ENCODE measurements at places on chromosomes 4 and X.

DNA sequence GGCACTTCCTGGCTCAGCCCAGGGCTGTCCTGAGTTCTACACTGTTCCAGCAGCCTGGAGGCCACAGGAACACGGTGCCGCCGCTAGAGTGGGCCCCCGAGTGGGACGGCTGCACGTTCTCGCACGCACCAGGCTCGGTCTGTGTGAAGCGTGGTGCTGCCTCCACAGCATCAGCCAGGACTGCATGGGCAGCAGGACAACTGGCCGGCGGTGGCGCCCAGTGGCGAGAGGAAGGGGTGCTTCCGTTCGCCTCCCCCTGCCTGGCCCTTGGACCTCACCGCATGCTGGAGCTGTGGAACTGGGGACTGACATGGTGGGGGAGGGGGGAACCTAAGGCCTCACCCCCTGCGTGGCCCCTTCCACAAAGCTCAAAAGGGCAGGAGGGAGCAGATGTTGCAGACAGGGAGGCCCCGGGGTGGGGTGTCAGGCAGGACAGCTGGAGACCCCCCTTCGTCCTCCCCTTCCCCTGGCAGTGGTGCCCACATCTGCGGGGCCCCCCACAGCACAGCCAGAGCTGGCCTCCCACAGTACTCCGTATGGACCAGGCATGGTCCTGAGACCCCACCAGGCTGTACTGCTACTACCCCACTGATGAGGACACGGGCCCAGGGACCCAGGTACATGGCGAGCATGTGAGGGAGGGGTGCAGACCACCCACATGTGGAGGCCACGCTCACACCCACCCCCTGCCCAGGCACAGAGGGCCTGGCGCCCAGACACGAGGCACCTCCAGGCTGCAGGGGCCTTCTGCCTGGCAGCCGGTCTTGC lies 58.5 kb downstream of the ACOX3 start:
- no peak for DNase-seq

GRCh38 chr4:1411436-1412375 lies 5.5 kb upstream of the NKX1-1 start:
- no peak for DNase-seq

DNA sequence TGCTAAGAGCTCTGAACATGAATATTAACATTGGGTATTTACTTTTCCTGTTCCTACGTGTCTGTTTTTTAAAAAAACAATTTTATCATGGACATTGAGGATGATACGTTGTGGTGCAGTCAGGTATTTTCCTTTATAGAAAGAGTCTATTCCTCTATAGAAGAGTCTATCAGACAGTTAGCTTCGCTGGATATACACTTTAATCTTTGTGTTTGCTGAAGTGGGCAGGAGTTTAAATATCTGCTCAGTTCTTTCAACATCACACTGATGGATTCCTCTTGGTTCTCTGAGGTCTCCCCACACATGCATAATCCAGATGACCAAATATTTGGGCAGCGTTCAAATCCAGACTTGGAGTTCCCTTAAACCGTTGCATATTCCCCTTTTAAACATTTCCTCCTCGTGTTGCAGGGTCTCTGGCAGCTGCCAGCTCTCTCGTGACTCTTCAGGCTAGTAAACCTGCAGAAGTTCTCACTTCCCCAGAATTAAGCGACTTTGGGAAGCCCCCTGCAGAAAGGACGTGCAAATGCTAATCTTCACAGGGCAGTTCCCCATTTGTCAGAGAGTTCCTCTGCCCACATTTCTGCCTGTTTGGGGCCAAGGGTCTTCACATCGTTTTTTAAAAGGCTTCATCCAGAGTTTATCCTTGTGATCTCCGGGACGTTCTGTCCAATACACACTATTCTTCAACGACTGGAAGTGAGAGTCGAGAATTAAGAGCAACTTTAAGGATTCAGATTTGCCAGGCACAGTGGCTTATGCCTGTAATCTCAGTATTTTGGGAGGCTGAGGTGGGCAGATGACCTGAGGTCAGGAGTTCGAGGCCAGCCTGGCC lies 20.5 kb upstream of the DHRSX start:
- DNase-seq, result peak; percentile 71

DNA sequence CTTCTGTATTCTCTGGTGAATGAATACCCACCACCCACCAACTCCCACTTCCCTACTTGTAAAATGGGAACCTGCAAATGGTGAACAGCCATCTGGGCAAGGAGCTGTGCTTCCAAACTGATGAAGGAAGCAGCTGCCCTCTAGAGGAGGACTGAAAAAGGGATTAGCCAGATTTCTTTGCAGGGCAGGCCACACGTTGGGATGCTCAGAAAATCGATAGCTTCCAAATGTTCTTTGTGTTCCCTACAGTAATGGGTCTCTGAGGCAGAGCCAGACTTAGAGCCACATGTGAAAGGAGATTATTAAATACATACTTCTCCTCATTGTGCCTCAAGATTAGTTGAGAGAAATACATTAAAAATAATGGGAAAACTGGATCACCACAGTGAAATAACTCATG lies 39.3 kb upstream of the LPAR4 start:
- DNase-seq, result peak; percentile 5

GRCh38 chr4:147802346-147802745 lies 70.5 kb downstream of the ARHGAP10 start:
- no peak for DNase-seq

DNA sequence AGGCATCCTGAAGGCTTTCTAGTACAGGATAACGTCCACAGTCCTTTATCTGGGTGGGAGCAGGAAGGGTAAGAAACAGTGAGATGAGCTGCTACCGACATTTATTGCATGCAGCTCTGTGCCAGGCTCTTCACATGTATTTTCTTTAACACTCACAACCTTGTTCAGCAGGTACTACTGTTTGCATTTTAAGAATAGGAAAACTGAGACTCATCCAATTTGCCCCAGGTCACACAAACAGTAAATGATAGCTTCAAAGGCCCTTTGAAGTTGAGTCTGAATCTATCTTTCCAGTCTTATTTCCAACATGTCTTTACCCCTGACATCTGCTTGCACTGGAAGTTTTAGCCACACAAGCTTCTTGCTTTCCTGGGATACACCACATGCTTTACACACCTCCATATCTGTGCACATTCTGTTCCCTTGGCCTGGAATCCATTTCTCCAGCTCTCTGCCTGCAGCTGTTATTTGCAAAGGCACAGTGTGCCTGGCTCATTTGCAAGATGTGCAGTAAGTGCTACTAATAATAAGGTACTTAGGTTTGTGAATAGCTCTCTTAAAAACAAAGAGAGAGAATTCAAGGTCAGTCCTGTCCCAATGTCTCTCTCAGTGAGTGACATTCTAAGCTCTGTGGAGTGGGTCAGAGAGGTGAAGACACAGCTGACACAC lies 61.2 kb downstream of the METTL14 start:
- DNase-seq, result no peak

GRCh38 chr4:118154649-118155048 lies 120.4 kb downstream of the NDST3 start:
- DNase-seq, result no peak

- DNase-seq, result no peak
Observed at GRCh38 chrX:2710041-2710840, 19.1 kb downstream of the CD99 start.

DNA sequence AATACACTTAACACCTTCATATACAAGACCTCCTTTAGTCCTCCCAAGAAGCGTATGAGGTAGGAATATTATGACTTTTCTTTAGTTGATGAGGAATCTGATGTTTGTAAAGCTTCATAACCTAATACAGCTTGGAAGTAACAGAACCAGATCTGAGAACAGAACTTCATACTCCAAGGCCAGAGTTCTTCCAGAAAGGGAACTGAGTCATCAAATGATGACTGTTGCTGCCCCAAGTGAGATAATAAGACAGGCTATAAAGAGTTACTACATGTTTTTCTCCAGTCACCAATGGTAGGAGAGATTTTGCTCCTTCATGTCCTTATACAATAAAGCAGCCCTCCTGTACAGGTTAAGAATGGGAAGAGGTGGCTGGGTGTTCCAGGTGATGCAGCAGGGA lies 74.3 kb upstream of the ANXA3 start:
- no peak for DNase-seq

DNA sequence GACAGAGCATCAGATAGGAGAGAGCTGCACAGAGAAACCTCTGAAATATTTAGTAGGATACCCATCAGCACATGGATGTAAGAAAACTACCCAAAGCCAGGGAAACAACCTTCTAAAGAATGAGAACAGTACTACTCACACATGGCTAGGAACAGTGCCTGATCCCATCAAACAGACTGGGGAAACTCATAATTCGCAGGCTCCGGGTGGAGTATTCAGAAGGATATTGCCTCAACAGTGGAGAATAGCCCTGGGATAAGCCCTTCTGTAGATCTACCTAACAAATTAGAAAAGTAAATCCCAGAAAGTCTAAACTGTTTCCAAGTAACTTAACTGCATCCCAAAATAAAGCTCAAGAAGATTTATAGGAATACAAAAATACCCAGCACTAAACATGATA lies 17.8 kb downstream of the RCHY1 start:
- no peak for DNase-seq

- no peak for DNase-seq
Observed at GRCh38 chr4:28269426-28269825, 1408.8 kb downstream of the STIM2 start.

GRCh38 chr4:28007693-28008092 lies 1147.1 kb downstream of the STIM2 start:
- DNase-seq, result no peak

- no peak for DNase-seq
Observed at GRCh38 chr4:6466756-6467381, 5.5 kb downstream of the PPP2R2C start.

GRCh38 chr4:143711543-143712154 lies 11.2 kb upstream of the FREM3 start:
- DNase-seq, result no peak

- no peak for DNase-seq
Observed at GRCh38 chr4:156100651-156101050, 147.0 kb upstream of the CTSO start.

GRCh38 chr4:145153181-145153903 lies 27.0 kb downstream of the OTUD4 start:
- DNase-seq, result no peak

GRCh38 chr4:40484346-40485090 lies 145.1 kb downstream of the RBM47 start:
- DNase-seq, result no peak

DNA sequence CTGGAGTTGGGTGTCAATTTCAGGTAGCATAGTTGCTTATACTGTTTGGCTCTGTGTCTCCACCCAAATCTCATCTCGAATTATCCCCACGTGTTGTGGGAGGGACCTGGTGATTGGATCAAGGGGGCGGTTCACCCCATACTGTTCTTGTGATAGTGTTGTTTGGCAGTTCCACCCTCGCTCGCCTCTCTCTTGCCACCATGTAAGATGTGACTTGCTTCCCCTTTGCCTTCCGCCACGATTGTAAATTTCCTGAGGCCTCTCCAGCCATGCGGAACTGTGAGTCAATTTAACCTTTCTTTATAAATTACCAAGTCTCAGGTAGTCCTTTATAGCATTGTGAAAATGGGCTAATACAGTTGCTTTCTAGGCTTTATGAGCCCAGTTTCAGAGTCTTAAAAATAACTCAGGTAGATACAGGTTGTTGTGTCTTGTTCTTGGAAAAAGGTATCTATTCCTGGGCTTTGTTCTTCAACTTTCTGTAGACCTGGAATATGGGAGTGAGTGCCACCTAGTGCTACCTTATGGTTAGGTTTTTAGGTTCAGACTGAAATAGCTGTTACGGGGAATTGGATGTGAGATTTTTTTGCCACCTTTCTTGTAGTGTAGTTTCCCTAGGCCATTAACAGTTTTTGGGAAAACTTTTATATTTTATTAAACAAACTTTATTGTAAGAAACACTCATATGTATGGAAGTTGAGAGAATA lies 15.6 kb downstream of the PGK1 start:
- no peak for DNase-seq

GRCh38 chr4:101938836-101939235 lies 148.3 kb downstream of the BANK1 start:
- DNase-seq, result no peak

DNA sequence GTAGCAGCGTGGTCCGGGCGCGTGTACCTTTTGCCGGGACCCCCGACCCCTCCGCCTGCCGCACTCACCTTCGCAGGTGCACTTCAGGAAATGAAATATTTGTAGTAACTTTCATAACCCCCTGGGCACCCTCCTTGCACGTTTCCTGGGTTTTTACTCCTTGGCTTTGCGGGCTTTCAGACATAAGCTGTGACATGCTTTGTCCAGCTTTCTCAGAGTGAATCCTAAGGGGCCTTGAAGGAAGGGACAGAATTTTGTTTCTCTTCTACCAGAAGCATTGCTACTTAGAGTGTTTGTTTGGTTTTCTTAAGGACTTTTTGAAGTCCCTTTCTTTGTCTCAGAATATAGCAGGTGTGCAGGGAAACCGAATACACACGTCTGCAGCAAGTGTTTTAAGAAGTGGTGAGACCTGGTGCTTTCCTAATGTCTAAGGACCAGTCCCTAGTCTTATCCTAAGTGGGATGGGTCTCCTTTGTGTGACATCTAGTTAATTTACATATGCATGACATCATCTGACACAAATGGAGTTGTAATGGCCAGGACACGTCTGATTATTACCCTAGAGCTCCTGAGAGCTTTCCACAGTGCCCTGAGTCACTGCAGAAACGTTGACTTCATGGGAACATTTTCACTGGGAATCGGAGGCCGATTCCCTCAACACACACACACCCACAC lies 1.3 kb downstream of the FAM149A start:
- DNase-seq, result peak; percentile 31

- DNase-seq, result no peak
Observed at GRCh38 chr4:155794589-155795236, 35.9 kb downstream of the GUCY1B1 start.

DNA sequence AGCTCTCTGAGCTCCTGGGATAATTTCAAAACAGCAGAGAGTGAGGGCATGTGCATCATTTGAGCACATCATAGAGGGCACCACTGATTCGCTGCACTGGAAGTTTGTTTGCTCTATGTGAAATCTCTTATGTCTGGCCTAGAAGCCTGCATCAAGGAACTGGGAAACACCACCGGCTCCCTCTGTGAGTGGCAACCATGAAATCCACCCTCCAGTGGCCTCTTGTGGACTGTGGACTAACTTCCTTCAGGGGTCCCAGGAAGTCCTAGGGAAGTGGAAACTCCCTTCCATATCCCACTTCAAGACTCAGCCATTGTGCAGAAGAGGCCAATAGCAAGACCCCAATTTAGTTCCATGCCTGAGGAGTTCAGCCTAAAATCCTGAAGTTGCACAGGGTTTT lies 48.0 kb upstream of the IGFBP7 start:
- no peak for DNase-seq

- DNase-seq, result no peak
Observed at GRCh38 chr4:147198411-147199051, 252.9 kb upstream of the TTC29 start.

DNA sequence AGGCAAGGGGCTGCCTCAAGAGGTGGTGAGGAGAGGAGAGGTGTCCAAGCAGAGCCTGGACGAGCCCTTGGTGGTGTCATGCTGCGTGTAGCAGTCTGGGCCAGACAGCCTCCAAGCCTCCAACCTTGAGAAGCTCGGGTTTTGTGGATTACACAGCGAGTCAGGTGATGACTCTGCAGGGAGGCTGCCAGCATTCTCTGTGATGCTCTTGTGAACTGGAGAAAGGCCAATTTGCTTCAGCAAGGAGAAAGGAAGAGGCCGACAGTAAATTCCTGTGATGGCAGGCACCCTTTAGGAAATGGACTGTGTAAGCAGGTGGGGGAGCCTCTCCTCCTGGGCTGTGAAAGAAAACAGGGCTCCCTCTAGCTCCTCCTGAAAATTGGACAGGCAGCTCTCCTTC lies 36.0 kb upstream of the CD99L2 start:
- no peak for DNase-seq

- no peak for DNase-seq
Observed at GRCh38 chrX:119529345-119530276, 35.6 kb downstream of the STEEP1 start.

GRCh38 chrX:153413731-153414130 lies 2.5 kb downstream of the ZFP92 start:
- no peak for DNase-seq

Measured in GM10248 (cell line).